ENCODE measurements at places on chromosomes 16 and 17. TPM values are rescaled to one million over a fixed set of nuclear protein-coding genes. Genes with fewer than 3 reads are reported as not detected.

- DNase-seq = no peak
Measured at GRCh38 chr17:66949501-66949900, 15.0 kb upstream of the CACNG4 start.

GRCh38 chr17:46877466-46877865 is 26.1 kb downstream of the WNT9B start:
- DNase-seq = no peak

Gene LITAFD
- not detected for polyA plus RNA-seq

GRCh38 chr16:11688520-11688886 is 20.2 kb downstream of the SNN start:
- no peak for DNase-seq

DNA sequence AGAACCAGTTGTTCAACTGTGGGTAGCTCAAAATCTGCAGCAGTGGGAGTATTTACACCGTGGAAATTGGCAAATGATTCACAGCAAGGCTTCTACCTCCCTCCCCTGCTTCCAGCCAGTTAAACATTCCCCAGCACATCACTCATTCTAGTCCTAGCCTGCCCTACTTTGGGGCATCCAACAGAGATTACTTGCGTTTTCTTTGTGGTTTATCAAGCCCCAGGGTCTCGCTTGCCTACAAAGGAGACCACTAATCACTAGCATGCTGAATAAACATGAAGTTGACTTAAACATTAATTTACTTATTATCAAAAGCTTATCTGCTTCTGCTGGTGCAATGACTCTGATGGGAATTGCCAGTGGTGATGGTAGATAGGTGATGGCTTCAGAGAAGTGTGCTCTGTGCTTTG is 94.5 kb downstream of the MARF1 start:
- DNase-seq = no peak

Gene LRRC37A
- polyA plus RNA-seq = 5.1 TPM

Gene FOXN1
- 0.49 TPM for polyA plus RNA-seq

DNA sequence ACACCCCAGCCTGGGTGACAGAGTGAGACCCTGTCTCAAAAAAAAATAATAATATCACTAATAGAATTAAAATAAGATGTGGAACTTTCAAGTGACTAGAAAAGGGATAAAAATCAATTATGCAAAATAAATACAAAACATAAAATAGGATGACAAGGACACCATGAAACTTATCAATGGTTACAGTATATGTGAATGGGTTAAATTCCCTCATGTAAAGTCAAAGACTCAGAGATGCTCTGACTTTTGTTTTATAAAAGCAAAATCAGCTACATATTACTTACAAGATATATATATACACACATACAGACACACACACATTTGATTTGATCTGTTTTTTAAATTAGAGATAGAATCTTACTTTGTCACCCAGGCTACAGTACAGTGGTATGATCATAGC is 33.5 kb upstream of the SCNN1B start:
- DNase-seq = no peak

DNA sequence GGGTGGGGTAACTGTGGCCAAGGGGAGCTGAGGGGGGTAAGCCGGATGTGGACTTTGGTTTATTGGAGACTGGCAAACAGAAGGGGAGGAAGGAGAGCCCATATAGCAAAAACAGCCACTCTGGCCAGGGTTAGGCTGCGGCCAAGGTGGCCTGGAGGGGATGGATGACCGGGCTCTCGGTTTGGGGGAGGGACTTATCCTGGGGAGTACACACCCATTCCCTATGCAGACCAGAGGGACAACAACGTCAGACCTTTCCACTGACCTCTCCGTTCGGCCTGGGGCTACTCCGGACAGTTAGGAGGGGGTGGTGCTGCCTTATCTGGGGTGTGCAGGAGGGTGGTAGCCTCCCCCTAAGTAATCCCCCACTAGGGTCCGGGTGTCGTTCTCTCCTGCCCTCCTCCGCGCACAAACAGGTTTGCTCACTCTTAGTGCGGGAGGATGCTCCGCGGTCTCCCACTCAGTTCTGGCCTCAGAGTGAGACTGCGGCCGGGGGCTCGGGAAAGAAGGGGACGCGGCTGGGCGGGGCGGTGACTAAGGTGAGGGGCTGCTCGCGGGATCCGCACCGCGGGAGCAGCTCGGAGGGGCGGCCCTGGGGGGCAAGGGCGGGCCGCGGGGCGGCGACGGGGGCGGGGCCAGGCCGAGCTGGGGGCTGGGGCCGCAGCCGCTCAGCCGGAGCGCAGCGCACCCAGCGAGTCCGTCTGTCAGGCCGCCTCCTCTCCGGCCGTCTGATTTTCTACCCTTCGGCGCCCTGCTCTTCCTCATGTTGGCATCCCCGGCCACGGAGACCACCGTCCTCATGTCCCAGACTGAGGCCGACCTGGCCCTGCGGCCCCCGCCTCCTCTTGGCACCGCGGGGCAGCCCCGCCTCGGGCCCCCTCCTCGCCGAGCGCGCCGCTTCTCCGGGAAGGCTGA is at the start of gene WNK4:
WNK4 (plus strand) TSS at position 675 of the 915 bp plus-strand sequence; CDS start at position 764, 89 bp downstream.
- no peak for DNase-seq

DNA sequence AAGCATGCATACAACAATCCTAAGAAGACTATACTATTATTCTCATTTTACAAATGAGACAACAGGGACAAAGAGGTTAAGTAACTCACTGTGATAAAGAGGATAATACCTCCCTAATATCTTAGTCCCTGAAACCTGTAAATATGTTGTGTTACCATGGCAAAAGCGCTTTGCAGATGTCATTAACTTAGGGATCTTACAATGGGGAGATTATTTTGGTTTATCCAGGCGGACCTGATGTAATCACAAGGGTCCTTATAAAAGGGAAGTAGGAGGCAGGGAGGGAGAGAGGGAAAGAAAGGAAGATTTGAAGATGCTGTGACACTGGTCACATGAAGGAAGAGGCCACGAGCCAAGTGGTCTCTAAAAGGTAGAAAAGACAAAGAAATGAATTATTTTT is 164.7 kb downstream of the CNTNAP4 start:
- no peak for DNase-seq

Gene TEKT1
- 0.39 TPM for polyA plus RNA-seq

Gene MAP2K3
- 20.6 TPM for polyA plus RNA-seq

DNA sequence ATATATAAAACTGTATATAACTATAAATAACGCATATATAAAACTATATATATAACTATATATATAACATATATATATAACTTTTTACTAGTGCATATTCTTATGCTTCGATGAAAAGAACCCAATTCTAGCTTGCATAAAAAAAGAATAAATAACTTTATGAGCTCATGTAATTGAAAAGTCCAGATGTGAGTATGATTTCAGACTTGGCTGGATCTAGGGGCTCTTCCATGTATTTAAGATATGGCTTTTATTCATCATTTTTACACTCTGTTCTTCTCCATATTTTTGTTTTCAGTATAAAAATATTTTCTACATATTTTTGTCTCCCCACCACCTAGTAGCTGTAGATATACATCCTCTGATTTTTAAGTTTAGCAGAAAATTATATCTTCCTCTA is 417.5 kb downstream of the CDH11 start:
- DNase-seq = no peak

- no peak for DNase-seq
Measured at GRCh38 chr17:69819316-69820087, 255.5 kb upstream of the KCNJ16 start.

- no peak for DNase-seq
Measured at GRCh38 chr16:62676306-62676705, 640.1 kb upstream of the CDH8 start.

All from renal cortex interstitium (tissue), 15 donors.